Neuronal stem cell (in vitro differentiated cells): ENCODE measurements at places on chromosomes 12 and 14.

DNA sequence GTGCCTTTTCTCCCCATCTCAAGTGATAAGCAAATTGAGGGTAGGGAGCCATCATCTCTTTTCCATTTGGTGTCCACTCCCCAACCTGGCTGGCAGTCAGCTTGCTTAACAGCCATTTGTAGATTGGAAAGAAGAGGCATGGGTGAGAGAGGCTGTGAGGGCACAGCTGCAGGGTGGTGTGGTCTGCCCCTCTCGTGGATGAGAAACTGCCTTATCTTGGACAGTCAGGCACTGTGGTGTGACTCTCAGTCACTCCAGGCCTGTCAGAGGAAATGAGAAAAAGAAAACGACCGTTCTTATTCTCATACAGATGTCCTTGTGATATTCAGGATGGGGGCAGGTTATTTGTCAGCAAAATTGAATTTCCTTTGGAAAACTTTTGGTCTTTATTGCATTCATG is 65.1 kb upstream of the SRSF5 start:
- DNase-seq: no peak

- no peak for DNase-seq
Measured at GRCh38 chr14:92292673-92293072, 30.3 kb upstream of the SLC24A4 start.

DNA sequence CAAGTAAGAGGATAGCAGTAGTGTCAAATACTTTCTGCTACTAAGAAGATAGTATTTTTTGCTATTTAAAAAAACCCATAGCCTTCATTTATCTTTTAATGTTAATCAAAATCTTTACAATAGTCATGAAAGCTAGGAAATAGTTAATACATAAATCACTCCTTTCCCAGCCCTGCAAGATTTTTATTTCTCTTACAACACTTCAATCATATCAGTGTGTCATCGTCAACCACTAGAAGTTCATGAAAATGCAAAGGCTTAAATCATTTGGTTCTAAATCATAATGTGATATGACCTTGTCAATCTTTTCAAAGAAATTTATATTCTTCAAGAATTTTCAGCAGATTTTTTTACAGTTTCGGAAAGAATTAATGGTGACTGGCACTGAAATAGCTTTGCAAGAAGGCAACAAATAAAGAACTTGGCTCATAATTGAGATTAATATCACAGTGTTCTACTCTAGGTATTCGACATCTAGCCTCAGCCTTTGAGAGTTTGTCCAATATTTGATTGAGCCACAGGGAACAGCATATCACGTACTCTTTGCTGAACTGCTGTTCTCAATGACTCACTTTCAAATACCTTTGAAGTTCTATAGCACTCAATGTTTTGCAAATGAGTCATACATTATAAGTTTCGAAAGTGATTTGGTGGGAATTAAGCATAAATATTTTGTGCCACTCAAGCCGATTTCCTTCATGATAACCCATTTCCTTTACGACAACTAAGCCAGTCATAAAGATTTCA is 384.0 kb upstream of the FOXG1 start:
- DNase-seq: no peak

GRCh38 chr12:110028323-110028722 is 20.0 kb downstream of the C12orf76 start:
- no peak for DNase-seq

DNA sequence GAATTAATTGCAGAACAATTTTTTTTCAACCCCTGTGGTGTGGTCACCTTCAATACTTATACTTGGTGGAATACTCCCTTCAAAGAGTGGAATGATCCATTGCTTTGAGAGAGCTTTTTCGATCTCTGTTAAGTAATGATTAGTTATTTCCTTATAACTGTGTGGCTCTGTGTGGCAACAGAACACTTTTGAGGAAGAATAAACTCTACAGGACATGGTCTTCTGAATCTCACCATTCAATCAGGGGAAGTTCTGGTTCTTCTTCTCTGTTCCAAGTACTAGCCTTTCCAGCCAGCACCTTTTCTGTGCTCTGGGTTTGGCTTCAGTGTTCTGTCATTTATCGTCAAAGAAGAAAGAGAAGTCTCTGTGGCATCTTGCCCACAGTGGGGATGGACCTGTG is 369.2 kb downstream of the ZFP36L1 start:
- no peak for DNase-seq

DNA sequence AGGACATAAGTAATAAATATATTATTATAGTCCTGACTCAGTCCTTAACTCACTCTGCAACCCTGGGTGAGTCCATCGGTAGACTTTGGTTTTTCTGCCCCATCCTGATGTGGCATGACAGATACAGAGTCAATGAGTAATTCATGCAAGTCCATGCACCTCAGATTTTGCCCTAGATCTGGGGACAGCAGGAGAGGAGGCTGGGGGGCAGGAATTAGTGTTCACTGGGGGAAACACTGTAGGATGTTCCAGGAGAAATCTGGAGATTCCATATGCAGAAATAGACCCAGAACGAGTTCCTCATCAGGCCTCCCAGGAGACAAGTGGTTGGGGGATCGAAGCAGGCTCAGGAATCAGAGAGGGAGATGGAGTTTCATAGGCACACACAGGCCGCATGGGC is 150.8 kb downstream of the DICER1 start:
- DNase-seq: no peak

DNA sequence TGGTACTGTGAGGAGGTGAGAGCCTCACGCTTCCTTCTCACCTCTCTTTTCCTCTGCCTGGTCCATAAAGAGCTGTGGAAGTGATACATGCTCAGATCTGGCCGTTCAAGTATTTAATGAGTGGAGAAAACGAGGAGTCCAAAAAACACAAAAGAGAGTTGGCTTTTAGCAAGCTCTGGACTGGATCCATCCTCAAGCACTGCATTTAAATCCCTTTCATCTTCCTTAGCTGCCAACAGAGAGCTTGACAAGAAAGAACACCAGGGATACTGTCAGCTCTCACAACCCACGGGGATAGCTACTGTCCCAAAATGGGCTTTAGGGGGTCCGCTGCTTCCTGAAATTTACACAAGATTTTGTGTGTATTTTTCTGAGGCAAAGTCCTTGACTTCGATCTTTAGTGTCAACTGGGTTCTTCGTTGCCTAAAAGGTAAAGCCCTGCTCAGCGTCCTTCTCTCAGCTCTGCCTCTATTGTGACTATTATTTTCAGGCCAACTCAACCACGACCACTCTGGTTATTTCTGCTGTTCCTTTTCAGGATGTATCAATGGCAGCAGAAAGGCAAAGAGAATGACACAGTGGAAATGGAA is 120.9 kb downstream of the TMTC1 start:
- no peak for DNase-seq
